ENCODE measurements at places on chromosomes 11 and 22.

- DNase-seq, result no peak
These were observed 11.4 kb downstream of the FEN1 start for GRCh38 chr11:61803889-61804647.

DNA sequence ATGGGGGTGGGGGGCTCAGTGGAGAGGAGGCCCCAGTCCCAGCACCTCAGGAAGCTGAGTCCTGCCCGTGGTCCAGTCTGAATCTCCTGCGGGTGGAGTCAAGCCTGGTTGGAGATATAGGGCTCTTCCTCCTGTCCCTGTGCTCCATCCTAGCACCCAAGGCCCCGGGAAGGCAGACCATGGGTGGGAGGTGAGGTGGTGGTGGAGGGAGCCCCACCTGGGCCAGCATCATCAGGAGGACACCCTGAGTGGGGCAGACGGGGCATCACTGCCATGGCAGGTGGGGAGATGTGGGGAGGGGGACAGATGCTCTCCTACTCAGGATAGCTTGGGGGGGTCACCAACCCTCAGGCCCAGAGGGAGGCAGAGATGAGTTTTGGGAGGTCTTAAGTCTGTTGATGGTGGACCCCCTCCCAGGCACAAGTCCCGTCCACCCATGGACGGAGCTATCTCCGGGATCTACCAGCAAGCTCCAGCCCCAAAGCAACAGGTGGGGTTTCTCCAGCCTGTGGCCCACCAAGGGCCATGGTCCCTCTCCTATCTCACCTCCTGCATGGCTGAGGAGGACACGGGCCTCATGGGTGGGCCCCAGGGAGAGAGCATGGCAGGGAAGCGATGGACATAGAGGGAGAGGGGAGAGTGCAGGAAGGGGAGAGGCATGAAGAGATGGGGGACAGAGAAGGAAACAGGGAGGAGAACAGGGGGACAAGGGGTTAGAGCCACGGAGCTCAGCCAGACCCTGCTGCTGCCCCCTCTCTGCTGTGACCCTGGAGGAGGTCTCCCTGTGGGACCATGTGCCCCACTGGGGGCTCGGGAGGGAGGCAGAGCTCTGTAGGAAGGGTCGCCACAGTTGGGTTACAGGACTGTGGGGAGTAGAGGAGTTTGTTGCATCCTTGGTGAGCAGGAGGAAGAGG lies 1.3 kb downstream of the MRGPRE start:
- DNase-seq, result no peak

DNA sequence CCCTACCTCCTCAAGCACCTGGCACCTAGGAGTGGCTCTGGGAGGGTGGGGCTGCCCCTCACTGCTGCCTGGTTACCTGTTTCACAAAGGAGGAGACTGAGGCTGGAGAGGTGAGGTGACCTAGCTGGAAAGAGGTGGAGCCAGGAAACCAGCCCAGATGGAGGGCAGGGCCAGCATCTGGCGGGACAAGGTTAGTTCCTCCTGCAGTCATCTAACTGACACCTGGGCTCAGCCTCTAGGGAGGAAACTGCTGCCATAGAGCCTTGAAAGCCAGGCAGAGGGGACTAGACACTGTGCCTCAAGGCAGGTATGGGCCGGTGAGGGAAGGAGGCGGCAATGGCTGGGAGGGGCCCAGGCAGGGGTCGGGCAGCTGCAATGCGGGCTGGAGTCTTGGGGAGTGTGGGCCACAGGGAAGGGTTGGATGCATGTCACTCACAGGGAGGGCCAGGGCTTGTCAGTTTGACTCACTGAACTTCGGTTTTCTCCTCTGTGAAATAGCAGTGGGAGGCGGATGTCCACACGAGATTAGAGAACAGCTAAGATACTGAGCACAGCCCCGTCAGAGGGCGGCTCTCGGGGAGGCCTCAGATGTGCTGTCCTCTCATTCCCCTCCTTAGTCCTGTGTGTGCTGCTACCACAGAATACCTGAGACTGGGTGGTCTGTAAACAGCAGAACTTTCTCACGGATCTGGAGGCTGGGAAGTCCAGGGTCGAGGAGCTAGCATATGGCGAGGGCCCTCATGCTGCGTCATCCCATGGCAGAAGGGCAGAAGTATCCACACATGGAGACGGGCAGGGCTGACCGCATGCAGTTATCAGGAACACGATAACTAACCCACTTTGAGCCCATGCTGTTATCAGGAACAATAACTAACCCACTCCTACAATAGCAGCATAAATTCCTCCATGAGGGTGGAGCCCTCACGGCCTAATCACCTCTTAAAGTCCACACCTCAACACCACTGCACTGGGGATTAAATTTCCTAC lies 16.1 kb downstream of the MGAT3 start:
- DNase-seq, result no peak

GRCh38 chr11:69538854-69539253 lies 57.4 kb downstream of the LINC01488 start:
- DNase-seq, result no peak

GRCh38 chr11:12868315-12869073 lies 140.6 kb upstream of the RASSF10 start:
- DNase-seq, result no peak

DNA sequence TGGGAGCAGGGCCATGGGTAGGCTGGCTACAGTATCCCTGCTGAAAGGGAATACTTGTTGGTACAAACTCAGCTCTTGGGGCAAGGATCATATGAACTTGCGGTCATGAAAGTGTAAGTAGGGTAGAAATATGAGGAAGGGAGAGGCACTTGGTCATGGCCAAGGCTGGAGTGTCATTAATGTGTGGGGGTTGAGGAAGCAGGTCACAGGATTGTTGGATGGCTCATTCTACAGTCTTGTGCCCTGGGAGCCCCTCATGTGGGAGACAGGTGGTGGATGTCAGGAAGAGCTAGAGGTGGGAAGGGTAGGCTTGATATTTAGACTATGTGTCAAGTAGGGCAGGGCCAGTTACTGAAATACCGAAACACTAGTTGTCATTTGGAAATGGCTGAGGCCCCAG lies 95.5 kb downstream of the RRM1 start:
- DNase-seq, result no peak

DNA sequence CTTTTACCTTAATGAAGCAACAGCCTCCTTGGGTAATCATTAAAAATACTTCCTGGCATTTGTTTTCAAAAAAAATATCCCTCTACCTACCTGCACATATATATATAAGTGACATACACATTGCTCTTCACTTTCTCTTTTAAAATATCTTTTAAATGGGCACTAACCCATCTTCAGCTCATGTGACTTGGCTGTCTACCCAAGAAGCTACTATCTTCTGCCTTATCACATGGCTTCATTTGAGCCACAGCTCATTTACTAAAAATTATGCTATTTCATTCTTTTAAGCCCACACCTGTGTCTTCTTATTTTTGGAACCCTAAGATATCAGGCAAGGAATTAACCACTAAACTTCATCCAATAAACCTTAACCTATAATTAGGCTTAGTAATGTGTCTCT lies 37.0 kb upstream of the SOX6 start:
- no peak for DNase-seq

DNA sequence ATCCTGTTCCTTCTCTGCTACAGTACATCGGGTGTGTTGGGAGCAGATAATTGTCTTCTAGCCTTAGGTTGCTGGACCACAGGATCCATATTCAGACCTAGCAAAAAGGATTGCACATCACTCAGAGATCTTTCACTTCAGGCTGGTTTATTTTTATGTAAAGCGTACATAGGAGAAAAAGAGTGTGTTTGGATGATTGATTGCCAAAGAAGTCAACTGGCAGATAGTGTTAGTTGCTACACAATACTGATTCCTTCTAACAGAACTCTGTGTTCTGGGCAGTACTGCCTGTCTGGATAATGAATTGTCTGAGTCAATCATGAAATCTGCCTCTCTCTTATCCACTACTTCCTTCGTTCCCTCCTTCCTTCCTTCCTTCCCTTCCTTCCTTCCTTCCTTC lies 31.0 kb upstream of the PGM2L1 start:
- no peak for DNase-seq

DNA sequence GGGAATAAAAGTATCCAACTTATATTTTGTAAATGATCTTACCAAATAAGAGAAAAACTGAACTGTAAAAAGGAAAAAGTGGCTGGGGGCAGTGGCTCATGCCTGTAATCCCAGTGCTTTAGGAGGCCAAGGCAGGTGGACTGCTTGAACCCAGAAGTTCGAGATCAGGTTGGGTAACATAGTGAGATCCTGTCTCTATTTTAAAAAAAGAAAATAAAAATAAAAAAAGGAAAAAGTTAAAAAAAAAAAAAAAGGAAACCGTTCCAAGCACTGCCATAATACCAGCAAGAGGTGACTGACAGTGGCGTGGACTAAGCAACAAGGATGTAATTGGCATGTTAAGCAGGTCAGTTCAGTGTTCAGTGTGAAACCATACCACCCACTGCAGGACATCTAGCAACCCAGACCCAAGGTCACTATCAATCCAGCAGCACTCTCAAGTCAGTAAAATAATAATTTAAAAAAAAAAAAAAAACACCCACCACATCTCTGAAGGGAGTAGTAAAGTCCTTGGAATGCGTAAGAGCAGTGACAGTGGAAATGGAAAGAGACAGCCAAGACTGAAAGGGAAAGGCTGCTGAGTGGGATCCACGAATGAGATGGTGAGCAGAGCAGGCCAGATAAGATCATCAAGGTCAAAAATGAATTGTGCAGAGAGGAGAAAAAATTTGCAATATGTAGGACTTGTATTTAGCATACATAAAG lies 43.6 kb downstream of the MAPK1 start:
- DNase-seq, result no peak

DNA sequence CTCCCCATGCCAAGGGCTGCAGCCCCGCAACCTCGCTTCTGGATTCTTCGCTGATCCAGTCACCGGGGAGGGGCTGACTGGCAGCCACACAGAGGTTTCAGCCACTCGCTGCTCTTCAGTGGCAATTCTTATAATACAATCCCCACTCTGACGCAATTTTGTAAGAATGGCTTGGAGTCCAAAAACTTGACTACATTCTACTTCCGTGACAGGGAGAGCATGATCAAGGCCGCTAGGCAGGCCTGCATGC lies 14.9 kb downstream of the PPM1F start:
- DNase-seq, result no peak

DNA sequence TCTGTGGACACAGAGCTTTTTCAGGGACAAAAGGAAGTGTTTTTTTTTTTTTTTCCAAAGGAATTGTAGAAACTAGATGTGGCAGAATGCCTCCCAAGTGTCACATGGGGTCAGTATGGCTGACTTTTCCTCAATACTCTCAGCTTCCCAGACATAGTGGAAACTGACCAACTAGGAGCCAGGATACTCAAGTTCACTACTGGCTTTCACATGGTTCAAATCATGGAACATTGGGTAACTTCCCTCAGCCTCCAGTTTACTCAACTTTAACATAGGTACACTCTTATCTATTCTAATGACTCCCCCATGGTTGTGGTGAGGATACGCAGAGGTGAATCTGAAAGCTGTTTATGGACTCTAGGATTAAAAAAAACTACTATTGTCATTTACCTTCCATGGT lies 1.4 kb downstream of the SLC5A1 start:
- DNase-seq, result no peak

DNA sequence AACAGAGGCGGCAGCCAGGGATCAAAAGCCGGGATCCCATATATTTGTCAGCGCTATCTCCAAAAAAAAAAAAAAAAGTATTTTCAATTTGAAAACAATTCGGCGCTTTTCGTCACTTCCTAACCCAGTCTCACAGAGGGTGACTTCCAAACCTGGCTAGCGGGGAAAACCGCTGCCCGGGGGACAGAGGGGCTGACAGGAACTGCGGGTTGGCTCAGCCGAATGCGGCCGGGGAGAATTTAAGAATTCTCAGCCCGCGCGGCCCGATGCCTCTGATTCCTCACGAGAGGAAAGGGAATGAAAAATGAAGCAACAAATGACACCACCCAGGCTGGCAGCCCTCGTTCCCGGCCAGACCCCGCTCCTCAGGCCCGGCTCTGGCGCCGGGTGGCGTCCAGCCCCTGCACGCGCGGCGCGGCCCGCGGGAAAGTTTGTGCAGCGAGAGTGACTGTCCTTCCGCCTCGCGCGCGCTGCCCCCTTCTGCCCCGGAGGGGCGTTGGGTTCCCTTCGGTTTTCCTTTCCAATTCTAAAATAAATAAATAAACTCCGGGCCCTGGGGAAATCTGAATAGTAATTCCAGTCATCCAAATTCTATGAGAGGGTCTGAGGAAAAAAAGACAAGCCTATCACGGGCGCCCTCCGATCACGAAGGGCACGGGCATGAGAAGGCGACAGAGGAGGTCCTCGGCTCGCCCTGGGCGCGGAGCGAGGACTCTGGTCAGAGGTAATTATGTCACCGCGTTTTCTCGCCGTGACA lies 4.8 kb upstream of the PAX6 start:
- no peak for DNase-seq

GRCh38 chr11:64638018-64638665 lies 47.1 kb downstream of the SLC22A12 start:
- DNase-seq, result no peak

GRCh38 chr11:108933630-108934029 lies 268.8 kb downstream of the DDX10 start:
- DNase-seq, result no peak

DNA sequence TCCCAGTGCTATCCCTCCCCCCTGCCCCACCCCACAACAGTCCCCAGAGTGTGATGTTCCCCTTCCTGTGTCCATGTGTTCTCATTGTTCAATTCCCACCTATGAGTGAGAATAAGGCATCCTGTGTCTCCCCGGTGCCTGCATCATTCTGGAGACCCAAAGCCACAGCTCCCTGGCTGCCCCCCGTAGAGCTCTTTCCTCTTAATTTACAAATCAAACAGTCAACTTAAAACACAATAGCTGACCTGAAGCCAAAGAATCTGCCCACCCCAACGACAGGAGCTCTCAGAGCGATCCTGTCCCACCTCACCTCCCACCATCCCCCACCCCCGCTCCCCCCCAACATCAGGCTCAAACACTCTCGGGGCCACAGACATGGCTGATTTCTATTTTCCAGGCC lies 558.3 kb downstream of the BRD1 start:
- no peak for DNase-seq

GRCh38 chr11:89182773-89183518 lies 5.3 kb downstream of the TYR start:
- no peak for DNase-seq

- no peak for DNase-seq
These were observed 8.4 kb downstream of the PARVG start for GRCh38 chr22:44188986-44189630.

- no peak for DNase-seq
These were observed 67.1 kb upstream of the SLN start for GRCh38 chr11:107778839-107779517.

- no peak for DNase-seq
These were observed 578.4 kb upstream of the CCDC90B start for GRCh38 chr11:83864412-83865057.

DNA sequence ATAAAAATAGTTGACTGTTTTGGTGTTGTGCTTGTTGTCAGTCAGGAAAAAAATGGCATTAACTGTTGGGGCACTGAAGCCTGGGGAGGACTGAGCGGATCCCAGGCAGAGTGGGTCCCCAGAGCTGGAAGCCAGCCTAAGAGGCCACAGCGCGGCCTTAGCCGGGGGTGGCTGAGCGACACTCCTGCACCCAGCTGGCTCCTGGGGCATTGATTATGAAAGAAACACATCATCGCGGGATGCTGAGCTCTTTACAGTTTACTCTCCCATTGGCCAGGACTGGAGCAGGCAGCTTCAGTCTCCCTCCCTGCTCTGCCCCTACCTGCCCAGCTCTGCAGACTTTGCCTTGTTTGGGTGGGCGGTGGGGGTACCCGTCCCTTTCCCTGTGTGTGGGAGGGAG lies 121.5 kb downstream of the ST3GAL4 start:
- DNase-seq, result no peak

- DNase-seq, result no peak
These were observed 15.7 kb upstream of the ANO5 start for GRCh38 chr11:22177186-22177585.
